Left renal cortex interstitium (tissue), 4 donors: ENCODE measurements at places on chromosomes 2 and 18.

- no peak for DNase-seq
Measured at GRCh38 chr2:237432484-237433092, 18.6 kb upstream of the COL6A3 start.

DNA sequence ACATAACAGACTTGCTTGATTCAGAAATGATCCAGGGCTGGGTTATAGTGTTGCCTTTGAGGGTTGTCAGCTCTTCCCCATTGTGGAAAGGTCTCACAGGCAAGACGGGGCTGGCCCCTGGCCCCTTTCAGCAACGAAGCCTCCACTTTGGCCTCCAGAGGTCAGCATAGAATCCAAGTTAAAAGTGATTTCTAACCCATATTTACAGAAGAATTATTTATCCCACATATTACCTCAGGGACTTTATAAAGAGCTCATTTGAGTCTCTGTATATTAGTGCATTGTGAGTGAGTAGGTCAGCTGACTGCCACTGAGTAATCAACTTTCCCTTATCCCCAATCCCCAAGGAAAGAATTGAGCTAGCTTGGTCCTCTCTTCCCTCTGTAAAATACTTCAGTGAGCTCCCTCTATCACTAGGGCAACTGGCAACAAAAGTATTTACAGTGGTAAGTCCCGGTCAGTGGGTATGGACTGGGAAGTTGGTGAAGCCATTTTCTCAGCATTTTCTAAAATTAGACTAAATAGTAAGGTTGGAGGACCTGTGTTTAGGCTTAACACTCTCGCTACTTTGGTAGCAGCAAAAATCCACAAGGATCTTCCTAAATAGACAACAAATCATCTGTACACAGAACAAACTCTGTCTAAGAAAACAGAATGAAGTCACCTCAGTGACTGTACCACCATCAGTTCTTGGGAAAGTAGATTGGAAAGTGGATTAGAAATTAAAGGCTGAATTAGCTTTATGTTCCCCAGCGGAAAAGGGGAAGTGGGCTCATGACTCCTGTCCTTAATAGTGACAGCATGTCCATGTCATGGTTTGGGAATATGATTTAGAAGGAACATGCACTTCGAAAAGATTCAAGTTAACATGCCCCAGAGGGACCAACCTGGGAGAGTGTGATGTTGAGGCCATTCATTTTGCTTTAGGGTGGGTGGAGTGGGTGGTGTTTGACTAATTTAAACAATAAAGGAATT lies 171.0 kb upstream of the SIX3 start:
- DNase-seq = no peak

GRCh38 chr2:64698668-64699444 lies 45.1 kb upstream of the SERTAD2 start:
- DNase-seq = no peak

DNA sequence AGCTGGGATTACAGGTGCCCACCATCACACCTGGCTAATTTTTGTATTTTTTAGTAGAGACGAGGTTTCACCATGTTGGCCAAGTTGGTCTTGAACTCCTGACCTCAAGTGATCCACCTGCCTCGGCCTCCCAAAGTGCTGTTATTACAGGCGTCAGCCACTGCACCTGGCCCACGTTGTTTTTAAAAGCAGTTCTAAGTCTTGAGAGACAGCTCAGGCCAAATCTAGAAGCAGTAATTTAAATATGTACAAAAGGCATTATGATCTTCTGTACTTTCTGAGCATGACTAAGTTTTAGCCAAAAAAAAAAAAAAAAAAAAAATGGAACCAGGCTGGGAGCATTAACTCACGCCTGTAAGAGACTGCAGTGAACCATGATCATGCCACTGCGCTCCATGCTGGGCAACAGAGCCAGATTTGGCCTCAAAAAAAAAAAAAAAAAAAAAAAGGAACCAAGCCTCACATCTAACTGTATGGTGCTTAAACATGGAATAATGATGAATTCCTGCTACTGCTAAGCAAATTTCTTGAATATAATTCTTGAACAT lies 4.0 kb downstream of the ABHD3 start:
- DNase-seq = no peak

DNA sequence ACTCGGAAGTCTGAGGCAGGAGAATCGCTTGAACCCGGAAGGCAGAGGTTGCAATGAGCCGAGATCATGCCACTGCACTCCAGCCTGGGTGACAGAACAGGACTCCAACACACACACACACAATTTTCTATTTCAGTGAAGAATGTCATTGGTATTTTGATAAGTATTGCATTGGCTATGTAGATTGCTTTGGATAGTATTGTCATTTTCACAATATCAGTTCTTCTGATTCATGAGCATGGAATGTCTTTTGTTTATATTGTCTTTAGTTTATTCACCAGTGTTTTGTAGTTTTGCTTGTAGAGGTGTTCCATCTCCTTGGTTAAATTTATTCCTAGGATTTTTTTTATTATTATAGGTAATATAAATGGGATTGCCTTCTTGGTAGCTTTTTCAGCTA lies 693.4 kb upstream of the SYT4 start:
- no peak for DNase-seq

- DNase-seq = no peak
Measured at GRCh38 chr2:149921911-149922616, 334.5 kb upstream of the MMADHC start.

GRCh38 chr2:207282916-207283315 lies 117.2 kb upstream of the KLF7 start:
- no peak for DNase-seq

GRCh38 chr2:173279527-173279868 lies 75.2 kb upstream of the CDCA7 start:
- DNase-seq = no peak

GRCh38 chr2:3102922-3103569 lies 274.6 kb downstream of the EIPR1 start:
- no peak for DNase-seq

- DNase-seq = no peak
Measured at GRCh38 chr2:102336502-102336945, 19.1 kb upstream of the IL18R1 start.

DNA sequence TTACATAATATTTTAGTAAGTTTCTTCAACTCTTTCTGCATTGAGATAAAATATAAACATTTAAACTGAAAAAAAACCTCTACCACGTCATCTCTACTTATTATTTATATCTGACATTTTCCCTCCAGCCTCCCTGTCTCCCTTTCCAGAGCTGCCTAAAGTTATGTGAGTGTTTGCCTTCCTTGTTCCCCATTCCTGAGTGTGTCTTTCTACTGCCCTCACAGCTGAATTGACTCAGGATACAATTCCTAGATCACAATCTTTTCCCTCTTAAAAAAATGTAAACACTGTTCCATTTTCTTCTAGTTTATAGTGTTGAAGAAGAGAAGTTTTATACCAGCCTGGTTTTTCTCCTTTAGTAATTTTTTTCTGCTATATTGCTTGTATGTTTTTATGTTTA lies 5.3 kb downstream of the TRPM8 start:
- DNase-seq = no peak

GRCh38 chr2:136135921-136136906 lies 18.3 kb upstream of the CXCR4 start:
- no peak for DNase-seq

- no peak for DNase-seq
Measured at GRCh38 chr18:4024702-4025101, 430.4 kb downstream of the DLGAP1 start.

- DNase-seq = no peak
Measured at GRCh38 chr2:7792031-7792651, 874.9 kb downstream of the RNF144A start.

- DNase-seq = no peak
Measured at GRCh38 chr2:201440182-201440581, 11.1 kb downstream of the TRAK2 start.

- DNase-seq = no peak
Measured at GRCh38 chr2:55431982-55432627, 12.4 kb upstream of the CCDC88A start.

GRCh38 chr18:31736630-31737029 lies 24.1 kb downstream of the SLC25A52 start:
- no peak for DNase-seq

GRCh38 chr18:46567196-46567595 lies 89.8 kb downstream of the LOXHD1 start:
- DNase-seq = no peak

GRCh38 chr2:99710721-99711120 lies 220.9 kb upstream of the REV1 start:
- DNase-seq = no peak

- no peak for DNase-seq
Measured at GRCh38 chr2:220674033-220674432, 898.1 kb downstream of the EPHA4 start.

DNA sequence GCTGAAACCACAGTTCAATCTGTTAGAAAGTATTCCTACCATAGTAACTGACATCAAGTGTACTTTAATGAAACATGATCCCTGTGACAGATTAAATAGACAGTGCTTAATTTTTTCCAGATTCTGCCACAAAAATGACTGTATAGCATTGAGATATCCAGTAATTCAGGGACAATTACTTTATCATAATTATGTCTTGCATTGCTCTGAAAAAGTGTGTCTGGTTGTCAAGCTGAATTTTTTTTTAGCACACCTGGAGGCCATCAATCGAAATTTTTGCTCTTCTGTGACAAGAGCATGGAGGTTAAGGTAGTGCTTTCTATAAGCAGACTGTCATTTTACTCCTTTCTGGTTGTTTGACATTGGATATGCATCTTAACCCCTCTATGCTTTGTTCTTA lies 1083.8 kb upstream of the NRXN1 start:
- DNase-seq = no peak

- no peak for DNase-seq
Measured at GRCh38 chr2:67839242-67839641, 223.6 kb downstream of the C1D start.

DNA sequence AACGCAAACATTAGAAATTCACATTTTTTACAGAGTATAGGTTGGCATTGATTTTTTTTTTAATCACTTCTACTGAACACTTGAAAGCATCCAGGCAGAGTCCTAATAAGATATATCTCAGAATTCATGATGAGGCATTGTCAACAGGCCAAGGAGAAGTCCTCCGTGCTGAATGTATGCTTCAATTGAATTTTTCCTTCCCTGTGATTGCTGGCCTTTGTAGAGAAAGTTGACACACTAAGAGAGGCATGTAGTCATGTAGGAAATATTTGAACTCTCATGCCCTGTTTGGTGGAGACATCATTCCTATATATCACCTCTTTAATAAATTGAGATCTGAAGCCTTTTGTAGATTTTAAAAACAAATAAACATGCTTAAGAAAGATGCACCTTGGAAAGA lies 844.9 kb downstream of the CPS1 start:
- no peak for DNase-seq

- no peak for DNase-seq
Measured at GRCh38 chr18:55152801-55153200, 193.5 kb upstream of the CCDC68 start.

GRCh38 chr2:1715184-1716013 lies 28.9 kb downstream of the PXDN start:
- no peak for DNase-seq
